Neural progenitor cell (in vitro differentiated cells): ENCODE measurements at places on chromosomes 2 and 18. TPM values are rescaled to one million over a fixed set of nuclear protein-coding genes. Genes with fewer than 3 reads are reported as not detected.

GRCh38 chr2:99489063-99489760, 605 bp downstream of the REV1 start:
- H3K27me3 ChIP-seq: peaks cover 13% of the 10 kb centered on the region
- peak overlapping the region; percentile 93 for H3K27ac ChIP-seq
- peak overlapping the region; percentile 98 for H3K4me3 ChIP-seq
- no peaks in the 10 kb centered on the region for H3K36me3 ChIP-seq
- H3K4me1 ChIP-seq: peaks cover 12% of the 10 kb centered on the region
- DNase-seq: peak; percentile 84

DNA sequence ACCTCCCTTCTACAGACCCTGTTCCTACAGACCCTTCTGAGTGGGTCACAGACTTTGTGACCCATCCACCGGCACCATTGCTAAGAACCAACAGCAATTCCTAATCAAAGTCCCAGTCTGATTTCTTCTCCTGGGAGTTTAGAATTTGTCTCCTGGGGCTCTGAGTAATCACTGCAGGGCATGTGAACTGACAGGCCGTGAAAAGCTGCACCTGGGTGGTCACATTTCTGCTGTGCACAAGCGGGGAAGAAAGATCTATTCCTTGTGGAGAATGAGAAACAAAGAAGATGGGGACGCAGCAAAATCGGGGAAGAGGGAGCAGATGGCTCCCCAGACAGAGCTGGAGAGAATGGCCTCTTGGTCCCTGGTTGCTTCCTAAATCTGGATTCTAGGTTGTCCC, 151.0 kb downstream of the ARL4C start:
- no peaks in the 10 kb centered on the region for H3K27me3 ChIP-seq
- no peak for DNase-seq
- no peak overlapping the region for H3K4me3 ChIP-seq

GRCh38 chr2:112004253-112004645, 50.8 kb upstream of the TMEM87B start:
- H3K27ac ChIP-seq: no peak overlapping the region
- DNase-seq: no peak
- no peaks in the 10 kb centered on the region for H3K36me3 ChIP-seq
- no peak overlapping the region for H3K4me3 ChIP-seq
- no peaks in the 10 kb centered on the region for H3K27me3 ChIP-seq
- peaks cover 10% of the 10 kb centered on the region for H3K4me1 ChIP-seq

DSC3 gene
- total RNA-seq: 1.2 and 1.8 TPM in 2 replicates

ABCG5 gene
- total RNA-seq: not detected in 2 replicates

GRCh38 chr2:227507963-227508362, 36.0 kb downstream of the AGFG1 start:
- no peaks in the 10 kb centered on the region for H3K27me3 ChIP-seq
- no peak overlapping the region for H3K4me3 ChIP-seq
- no peaks in the 10 kb centered on the region for H3K36me3 ChIP-seq
- peaks cover 36% of the 10 kb centered on the region for H3K4me1 ChIP-seq
- no peak overlapping the region for H3K27ac ChIP-seq

- H3K27me3 ChIP-seq: no peaks in the 10 kb centered on the region
- no peak for DNase-seq
- no peaks in the 10 kb centered on the region for H3K4me1 ChIP-seq
- H3K36me3 ChIP-seq: no peaks in the 10 kb centered on the region
These were observed 98.6 kb downstream of the CALCRL start for GRCh38 chr2:187349326-187349944.

AOX1 gene
- 5.7 and 6.2 TPM in 2 replicates for total RNA-seq

- no peaks in the 10 kb centered on the region for H3K36me3 ChIP-seq
- H3K27me3 ChIP-seq: no peaks in the 10 kb centered on the region
- peaks cover 13% of the 10 kb centered on the region for H3K4me1 ChIP-seq
- DNase-seq: no peak
These were observed 391.5 kb downstream of the IRS1 start for GRCh38 chr2:226408141-226408540.

- H3K27ac ChIP-seq: no peak overlapping the region
- H3K27me3 ChIP-seq: no peaks in the 10 kb centered on the region
- no peak for DNase-seq
These were observed 127.7 kb downstream of the CAPN13 start for GRCh38 chr2:30679426-30680088.

DNA sequence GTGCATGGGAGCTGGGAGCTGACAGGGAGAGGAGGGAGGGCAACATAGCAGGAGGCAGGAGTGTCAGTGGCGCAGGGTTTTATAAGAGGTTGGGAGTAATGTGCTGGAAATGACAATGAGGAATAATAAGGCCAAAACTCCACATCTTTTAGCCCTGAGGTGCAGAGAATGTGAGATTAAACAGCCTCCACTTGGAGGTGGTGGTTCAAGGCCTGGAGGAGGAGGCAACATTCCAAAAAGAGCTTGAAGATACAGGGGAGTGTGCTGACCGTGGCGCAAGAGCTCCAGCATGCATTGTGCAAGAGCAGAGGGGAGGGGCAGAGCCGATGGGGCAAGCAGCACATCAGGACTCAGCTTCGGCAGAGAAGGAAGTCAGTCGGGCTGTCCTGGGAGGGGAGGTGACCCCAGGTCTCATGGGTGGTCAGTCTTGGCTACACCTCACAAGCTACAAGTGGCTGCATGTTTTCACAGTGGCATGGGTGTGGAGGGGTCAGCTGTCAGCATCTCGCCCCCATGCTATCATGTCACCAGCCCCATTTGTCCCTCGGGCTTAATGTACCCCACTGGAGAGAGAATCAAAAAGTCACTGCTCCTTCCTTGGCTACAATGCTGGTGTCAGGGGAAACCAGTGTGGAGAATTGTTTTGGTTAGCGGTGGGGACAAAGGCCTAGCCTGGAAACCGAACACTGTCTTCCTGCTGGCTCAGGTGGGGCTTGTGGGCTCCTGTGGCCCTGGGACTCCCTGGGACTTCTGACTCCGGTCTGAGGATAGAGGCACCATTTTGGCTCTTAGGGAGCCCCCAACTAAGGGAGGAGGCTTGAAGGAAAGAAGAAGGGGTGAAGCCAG, 208.0 kb downstream of the ZFP36L2 start:
- no peak overlapping the region for H3K4me3 ChIP-seq
- no peaks in the 10 kb centered on the region for H3K36me3 ChIP-seq
- peaks cover 18% of the 10 kb centered on the region for H3K4me1 ChIP-seq
- DNase-seq: no peak

BCL11A gene
- total RNA-seq: 0.67 and 1.0 TPM in 2 replicates

DNA sequence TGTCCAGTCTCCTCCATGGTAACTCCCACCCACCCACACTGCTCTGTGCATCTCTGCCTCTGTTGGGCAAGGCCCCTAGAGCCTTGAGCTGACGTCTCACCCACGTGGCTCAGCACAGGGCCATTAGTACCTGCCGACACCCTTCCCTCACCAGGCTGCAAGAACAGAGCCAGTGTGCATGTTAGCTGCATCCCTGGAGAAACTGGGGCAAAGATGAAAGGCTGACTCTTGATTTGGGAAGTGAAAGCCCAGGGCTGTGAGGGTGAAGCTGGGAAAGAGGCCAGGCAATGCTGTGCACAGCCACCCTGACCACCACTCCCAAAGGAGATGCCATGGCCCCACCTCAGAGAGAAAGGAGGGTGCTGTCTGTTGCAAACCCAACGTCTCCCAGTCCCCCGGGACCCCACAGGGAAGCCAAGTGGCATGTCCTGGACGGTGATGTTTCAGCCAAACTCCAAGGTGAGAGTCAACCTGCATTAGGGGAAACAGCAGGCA, 20.0 kb upstream of the HPCAL1 start:
- no peak overlapping the region for H3K4me3 ChIP-seq
- H3K27ac ChIP-seq: no peak overlapping the region
- no peak for DNase-seq

GRCh38 chr2:164903204-164903603, 52.1 kb downstream of the SLC38A11 start:
- H3K27me3 ChIP-seq: no peaks in the 10 kb centered on the region
- H3K4me3 ChIP-seq: no peak overlapping the region
- H3K36me3 ChIP-seq: no peaks in the 10 kb centered on the region
- DNase-seq: no peak
